Bronchial epithelial cell (primary cell): ENCODE measurements at places on chromosomes 2 and 18. TPM values are rescaled to one million over a fixed set of nuclear protein-coding genes. Genes with fewer than 3 reads are reported as not detected.

ECEL1 gene
- total RNA-seq = not detected in 2 replicates

MPPE1 gene
- 22.1 and 30.1 TPM in 2 replicates for total RNA-seq

- no peak for DNase-seq
Measured at GRCh38 chr2:196719110-196719872, 79.8 kb downstream of the CCDC150 start.

- DNase-seq = no peak
Measured at GRCh38 chr18:63272638-63273037, 46.9 kb downstream of the BCL2 start.

DNA sequence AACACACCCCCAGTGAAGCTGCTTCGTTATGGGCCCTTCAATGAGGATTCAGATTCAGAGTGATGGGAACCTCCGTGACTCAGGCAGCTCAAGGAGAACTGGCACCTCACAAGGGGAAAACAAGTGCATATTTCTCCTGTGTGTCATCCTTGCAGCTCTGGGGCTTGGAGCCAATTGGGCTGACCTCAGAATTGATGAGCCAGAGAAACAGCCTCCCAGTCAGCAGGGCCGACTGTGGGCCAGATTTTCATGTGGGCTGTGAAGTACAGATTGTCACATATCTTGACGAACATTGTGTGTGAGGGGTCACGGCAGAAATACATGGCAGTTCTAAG lies 189.6 kb upstream of the SP5 start:
- DNase-seq = peak; percentile 92
